ENCODE measurements at places on chromosomes 3 and 15.

DNA sequence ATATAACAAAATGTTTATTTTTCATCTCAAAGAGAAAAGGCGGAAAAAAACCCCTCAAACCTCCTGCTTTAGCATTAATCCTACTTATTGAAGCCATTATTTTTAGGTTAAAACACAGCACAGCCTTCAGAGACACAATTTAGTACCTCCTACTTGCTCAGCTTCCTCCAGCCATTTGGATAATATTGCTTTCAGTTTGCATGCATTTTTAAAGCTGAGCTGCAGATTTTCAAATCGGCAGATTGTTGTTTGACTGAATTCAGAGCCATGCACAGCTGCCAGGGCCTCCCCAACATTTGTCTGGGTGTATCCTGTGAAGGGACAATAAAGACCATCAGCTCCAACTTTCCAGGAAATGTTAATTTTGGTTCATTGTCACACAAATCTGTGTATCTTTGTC lies 14.5 kb downstream of the POU1F1 start:
- DNase-seq: no peak

DNA sequence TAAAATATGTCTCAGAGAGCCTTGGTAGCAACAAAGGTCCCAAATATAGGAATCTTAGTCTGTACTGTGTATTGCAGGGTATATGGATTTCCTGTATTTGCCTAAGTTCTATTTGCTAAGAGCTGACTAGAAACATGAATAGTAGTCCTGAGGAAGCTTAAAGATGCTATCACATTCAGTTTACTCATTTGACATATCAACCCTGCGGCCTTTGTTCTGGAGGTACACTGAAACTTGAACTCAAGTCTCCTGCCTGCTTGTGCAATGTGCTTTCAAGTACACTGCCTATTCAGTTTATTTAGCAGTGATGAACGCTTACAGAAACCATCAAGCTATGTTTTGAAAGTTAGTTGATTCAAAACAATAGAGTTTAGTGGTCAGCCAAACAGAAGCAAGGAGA lies 21.1 kb downstream of the IL1RAP start:
- no peak for DNase-seq

DNA sequence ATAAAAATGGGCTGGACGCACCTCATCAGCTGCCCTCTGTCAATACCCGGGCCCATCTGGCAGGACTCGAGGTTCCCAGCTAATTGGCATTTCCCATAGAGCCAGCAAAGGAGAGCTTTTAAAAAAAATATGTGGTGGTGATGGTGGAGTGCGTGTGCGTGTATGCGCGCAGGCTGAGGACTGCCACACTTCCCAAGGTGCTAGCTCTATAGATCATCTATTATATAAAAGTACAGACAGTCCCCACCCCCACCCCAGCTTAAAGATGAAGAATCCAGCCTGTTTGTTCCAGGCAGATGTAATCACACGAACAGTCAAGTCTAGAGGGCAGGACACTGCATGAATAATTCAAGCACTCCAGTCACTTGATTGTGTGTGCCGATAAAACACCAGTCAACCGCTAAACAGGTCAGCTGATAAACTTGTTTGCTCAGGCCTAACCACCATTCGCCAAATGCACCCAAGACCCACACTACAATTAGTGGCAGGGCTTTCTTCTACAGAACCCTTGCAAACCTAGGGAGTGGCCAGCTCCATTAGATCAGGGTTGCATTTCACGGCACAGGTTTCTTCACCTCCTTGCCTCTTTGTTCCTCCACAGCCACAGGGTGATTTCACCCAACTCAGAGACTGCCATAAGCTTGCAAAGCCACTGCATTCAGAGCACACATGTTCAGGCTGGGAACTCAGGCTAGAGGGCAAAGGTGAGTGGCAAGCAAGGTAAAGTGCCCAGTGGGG lies 5.8 kb downstream of the TLE3 start:
- no peak for DNase-seq

- DNase-seq: peak; percentile 99
These were observed at the start of the genes BTD and HACL1 for GRCh38 chr3:15601399-15602145. Gene BTD (plus strand): TSS chr3:15601745. CDS start chr3:15635440, 33,695 bp downstream. Gene HACL1 (minus strand): TSS chr3:15601569. CDS start chr3:15601463, 106 bp downstream.

GRCh38 chr3:140924097-140924873 lies 17.4 kb upstream of the SLC25A36 start:
- DNase-seq: no peak

GRCh38 chr3:37455181-37455580 lies 280.8 kb upstream of the LRRFIP2 start:
- DNase-seq: no peak

DNA sequence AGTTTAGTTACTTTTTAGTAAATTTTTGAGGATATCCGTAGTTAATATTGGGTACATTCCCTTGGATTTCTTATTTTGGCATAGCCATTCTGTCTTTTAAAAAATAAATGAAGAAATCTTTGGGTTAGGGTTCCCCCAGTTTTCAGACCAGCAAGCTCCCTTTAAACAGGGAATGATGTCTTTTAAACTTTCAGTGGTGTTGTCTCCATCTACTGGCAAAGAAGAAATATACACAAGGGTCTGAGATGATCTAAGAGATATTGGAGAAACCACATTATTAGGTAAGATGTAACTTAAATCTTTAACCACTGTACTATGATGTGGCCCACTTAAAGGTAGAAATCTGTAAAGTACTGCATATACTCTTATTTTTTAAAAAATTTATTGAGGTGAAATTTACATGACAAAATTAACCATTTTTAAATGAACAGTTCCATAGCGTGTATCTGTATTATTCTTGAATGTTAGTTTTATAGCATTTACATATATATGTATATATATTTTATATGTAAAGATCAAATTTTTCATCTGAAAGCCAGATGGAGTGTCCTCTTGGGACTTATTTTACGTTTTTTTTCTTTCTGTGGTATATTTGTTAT lies 35.1 kb upstream of the EIF3J start:
- DNase-seq: peak; percentile 61

- DNase-seq: no peak
These were observed 43.2 kb downstream of the GOLGA8S start for GRCh38 chr15:23397779-23398178.

Data from NB4 (cell line).